ENCODE measurements at places on chromosomes 16 and 17. TPM values are rescaled to one million over a fixed set of nuclear protein-coding genes. Genes with fewer than 3 reads are reported as not detected.

MYH3 gene
- total RNA-seq, result 2.6 TPM

C17orf50 gene
- total RNA-seq, result not detected

SDR42E1 gene
- total RNA-seq, result 2.3 TPM

CCL4L2 gene
- 0.42 TPM for total RNA-seq

- DNase-seq, result no peak
- H3K36me3 ChIP-seq, result no peaks in the 10 kb centered on the region
- H3K4me1 ChIP-seq, result no peaks in the 10 kb centered on the region
- H3K27ac ChIP-seq, result no peak within 1 kb of the TSS
- no peaks in the 10 kb centered on the region for H3K27me3 ChIP-seq
- no peak within 1 kb of the TSS for H3K4me3 ChIP-seq
These were observed at the start of gene CES3 for GRCh38 chr16:66961065-66961744. CES3 (plus strand) TSS chr16:66961266; CDS start chr16:66961308, 42 bp downstream.

DNA sequence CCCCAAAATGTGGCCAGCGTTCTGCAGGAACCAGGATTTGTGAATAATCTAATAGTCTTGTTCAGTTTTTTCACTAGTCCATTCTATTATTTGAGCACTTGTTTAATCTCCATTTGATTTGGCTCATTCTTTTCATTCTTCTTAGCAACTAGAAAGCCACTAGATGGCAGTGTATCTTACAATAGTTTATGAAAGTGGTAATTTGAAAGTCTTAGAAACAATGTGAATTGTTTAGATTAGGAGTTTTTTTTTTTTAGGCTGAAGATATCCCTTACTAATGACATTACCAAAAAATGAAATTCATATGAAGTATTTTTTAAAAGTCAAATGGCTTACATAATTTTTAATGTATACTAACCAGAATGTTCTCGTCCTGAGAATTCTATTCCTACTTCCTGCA lies 6.7 kb downstream of the ERI2 start:
- no peak for DNase-seq
- H3K36me3 ChIP-seq, result no peaks in the 10 kb centered on the region
- H3K27me3 ChIP-seq, result no peaks in the 10 kb centered on the region
- H3K4me1 ChIP-seq, result no peaks in the 10 kb centered on the region
- H3K4me3 ChIP-seq, result no peak overlapping the region
- no peak overlapping the region for H3K27ac ChIP-seq

GRCh38 chr17:830381-830780 lies 48.2 kb downstream of the MRM3 start:
- no peak overlapping the region for H3K4me3 ChIP-seq
- peaks cover 3% of the 10 kb centered on the region for H3K4me1 ChIP-seq
- no peak for DNase-seq
- H3K27me3 ChIP-seq, result no peaks in the 10 kb centered on the region
- no peaks in the 10 kb centered on the region for H3K36me3 ChIP-seq

- no peaks in the 10 kb centered on the region for H3K27me3 ChIP-seq
- peaks cover 7% of the 10 kb centered on the region for H3K4me1 ChIP-seq
- H3K36me3 ChIP-seq, result no peaks in the 10 kb centered on the region
- no peak for DNase-seq
These were observed 3.8 kb upstream of the NAT9 start for GRCh38 chr17:74779948-74780400.
